ENCODE measurements at places on chromosomes 1 and 21.

- no peak for DNase-seq
Observed at GRCh38 chr1:236275586-236275985, 6.2 kb downstream of the ERO1B start.

DNA sequence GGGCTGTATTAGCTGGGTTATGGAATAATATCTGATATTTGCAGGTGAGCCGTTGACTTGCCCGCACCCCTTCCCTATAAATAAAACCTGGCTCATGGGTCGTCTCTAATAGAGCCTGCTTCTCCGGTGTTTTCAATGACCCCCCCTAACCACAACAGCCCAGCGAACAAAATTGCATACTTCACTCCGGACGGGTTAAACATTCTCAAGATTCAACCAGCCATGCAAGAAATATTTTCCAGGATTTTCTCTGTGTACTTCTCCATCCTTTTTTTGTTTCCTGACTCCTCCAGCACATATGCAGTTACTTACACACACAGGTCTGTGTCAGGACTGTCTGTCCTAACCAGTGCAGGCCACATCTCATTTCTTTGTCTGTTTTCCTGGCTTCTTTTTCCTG is 267.7 kb downstream of the ZNF648 start:
- DNase-seq = no peak

DNA sequence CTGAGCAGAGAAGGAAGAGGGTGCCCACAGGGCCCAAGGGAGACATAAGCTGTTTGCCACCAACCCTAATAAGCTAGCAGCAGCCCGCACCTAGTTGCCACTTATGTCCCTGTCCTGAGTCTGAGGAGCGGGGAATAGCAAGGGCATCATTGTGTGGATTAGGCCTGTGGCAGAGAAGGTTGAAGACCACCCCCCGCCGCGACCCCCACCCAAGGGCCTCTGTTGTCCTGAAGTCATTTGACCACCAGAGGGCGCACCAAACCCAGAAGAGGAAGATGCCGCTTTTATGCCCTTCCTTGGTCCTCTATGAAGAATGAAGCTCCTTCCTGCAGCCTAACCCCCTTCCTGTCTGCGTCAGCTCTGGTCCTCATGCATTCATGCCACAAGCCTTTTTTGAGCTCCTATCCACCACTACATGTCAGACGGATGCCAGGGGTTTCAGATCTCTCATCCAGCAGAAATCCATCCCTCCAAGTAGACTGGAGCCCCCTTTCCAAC is 16.6 kb downstream of the RHBG start:
- DNase-seq = peak; percentile 55

GRCh38 chr1:231286603-231287002 is 45.6 kb downstream of the GNPAT start:
- DNase-seq = no peak

GRCh38 chr1:5985250-5985649 is 7.0 kb downstream of the NPHP4 start:
- DNase-seq = no peak

DNA sequence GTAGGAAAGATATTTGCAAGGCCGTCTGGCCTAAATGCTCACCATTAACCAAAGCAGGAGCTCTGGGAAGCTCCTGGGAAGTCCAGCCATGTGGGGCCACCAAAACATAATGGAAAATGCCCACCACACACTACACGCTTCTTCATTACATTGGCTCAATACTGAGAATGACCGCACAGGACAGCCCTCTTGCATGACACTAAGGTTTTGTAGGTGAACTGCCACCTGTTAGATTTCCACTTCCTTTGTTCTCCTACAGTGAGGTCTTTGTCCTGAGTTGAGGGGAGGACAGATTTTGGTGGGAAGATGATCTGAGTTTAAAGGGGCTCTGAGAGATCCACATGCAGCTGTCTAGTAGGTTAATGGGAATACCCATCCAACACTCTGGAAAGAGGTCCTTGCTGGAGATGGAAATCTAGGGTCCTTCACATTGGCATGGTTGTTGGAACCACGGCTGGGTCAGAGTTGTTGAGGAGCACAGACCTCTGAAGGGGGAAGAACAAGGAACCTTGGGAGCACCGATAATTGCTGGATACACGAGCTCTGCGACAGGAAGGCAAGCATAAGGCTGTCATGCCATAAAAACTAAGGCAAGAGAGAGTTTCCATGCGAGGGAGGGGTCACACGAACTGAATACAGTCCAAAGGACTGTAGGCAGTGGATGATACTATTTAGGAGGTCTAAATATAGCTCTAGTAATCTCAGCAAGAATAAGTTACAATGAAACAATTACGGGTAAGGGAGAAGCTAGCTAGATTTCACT is 105.5 kb upstream of the IRF2BP2 start:
- DNase-seq = no peak

GRCh38 chr1:224761245-224761644 is 145.1 kb downstream of the CNIH3 start:
- DNase-seq = no peak

GRCh38 chr1:220341126-220341525 is 68.9 kb upstream of the RAB3GAP2 start:
- DNase-seq = no peak

DNA sequence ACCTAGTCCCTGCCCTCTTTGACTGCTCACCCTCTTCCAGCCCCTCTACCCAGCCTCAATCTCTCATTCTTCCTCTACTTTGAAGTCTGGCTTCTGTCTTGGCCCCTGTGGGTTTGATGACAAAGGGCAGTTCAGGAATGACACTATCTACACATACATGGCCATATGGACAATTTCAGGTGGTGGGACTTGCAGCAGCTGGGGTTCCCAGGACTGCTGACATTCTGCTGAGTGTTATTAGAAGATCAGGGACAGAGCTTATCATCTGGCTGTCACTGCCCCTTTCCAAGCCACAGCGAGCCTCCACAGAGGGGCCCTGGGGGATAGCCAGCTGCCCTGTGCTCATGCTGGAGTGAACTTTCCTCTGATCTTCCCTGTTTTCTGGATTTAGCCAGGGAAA is 97.4 kb upstream of the IPO9 start:
- DNase-seq = no peak

GRCh38 chr1:182833271-182833670 is 5.9 kb upstream of the DHX9 start:
- DNase-seq = no peak

DNA sequence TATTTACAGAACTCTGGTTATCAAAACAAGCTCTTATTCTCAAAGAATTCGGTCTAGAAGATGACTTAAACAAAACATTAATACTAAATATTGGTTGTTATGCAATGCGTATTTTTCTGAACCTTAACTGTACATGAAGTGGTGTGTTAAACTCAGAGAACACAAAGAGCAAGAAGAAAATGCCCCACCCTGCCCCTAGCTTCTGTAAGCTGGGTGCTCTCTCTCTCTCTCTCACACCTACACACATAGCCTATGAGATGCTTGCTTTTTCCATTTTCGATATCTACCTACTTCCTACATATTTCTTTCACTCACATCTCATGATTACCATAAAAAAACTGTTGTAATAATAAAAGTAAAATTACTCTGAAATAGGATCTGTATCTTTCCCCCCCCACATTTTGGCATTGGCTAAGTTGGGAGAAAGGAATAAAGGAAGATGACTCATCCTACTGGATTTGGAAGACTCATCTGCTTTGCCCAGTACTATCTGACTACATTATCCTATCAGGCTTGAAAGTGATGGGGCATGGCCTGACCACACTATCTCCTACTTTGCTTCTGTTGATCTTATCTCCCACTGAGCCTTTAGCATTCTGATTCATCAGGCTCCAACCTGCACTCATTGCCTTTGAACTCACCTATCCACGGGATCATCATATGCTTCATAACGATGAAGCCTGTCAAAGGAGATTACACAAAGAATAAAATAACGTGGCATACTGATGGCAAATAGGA is 2.9 kb downstream of the CRYZ start:
- no peak for DNase-seq

GRCh38 chr1:209416039-209416438 is 167.5 kb upstream of the CAMK1G start:
- no peak for DNase-seq

DNA sequence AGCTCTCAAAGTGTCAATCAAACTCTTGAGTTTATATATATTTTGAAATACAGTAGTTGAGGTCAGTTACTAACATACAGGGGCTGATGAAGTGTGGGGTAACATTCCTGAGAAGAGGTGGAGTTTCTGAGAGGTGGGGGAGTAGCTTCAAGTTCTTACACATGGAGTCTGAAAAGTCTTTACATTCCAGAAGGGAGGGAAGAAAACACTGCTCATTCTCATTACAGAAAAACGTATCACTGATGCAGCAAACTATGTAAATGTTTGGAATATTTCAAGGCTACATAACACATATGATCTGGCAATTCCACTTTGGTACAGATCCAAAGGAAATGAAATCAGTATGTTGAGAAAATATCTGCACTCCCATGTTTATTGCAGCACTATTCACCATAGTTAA is 1065.8 kb upstream of the B3GALT2 start:
- DNase-seq = no peak

DNA sequence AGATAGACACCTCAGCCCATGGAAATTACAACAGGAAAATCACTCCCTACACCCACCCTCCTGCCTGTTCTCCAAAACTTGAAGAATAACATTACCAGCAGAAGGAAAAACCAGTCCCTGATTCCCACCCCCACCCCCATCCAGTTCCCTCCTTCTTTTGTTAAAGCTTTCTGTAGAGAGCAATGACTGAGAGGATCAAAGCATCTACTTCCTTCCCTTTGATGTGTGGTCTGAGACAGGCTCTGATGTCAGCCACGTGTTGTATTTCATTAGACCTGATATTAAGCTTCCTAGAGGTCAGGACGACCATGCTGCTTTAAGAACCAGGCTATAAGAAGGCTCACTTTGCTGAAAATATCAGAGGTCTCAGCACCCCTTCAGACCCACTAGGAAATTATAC is 73.9 kb upstream of the HAO2 start:
- DNase-seq = no peak

- no peak for DNase-seq
Observed at GRCh38 chr1:157700732-157701131, at the start of gene FCRL3. TSS of gene FCRL3 (minus strand) at chr1:157700769. CDS start at chr1:157700489, 280 bp downstream.

- DNase-seq = no peak
Observed at GRCh38 chr1:81437649-81438048, 363.1 kb upstream of the ADGRL2 start.

GRCh38 chr1:109918671-109919070 is 8.0 kb downstream of the CSF1 start:
- no peak for DNase-seq

DNA sequence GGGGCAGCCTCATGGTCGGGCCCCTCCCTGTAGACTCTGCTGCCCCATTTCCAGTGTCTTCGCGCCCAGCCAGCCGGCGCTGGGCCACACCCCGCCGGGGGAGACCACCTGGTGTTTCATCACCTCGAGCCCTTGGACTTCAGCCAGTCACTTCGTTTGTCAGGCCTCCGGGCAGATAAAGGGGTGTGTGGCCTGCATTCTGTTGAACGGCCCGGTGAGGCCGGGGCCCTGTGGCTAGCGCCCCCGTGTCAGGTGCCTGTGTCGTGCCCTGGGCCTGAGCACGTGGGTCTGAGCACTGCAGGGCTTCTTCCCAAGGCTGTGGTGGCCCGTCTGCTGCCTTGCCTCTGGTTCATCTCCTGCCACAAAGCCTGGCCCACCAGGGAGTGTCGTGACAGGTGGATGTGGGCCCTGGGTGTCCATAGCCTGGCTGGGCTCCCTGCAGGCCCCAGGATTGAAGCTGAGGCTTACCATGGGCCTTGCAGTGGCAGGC is 65.2 kb upstream of the DIP2A start:
- DNase-seq = no peak

GRCh38 chr1:41122851-41123518 is 101.5 kb upstream of the SLFNL1 start:
- no peak for DNase-seq
